ENCODE measurements at places on chromosomes 1 and 21.

DNA sequence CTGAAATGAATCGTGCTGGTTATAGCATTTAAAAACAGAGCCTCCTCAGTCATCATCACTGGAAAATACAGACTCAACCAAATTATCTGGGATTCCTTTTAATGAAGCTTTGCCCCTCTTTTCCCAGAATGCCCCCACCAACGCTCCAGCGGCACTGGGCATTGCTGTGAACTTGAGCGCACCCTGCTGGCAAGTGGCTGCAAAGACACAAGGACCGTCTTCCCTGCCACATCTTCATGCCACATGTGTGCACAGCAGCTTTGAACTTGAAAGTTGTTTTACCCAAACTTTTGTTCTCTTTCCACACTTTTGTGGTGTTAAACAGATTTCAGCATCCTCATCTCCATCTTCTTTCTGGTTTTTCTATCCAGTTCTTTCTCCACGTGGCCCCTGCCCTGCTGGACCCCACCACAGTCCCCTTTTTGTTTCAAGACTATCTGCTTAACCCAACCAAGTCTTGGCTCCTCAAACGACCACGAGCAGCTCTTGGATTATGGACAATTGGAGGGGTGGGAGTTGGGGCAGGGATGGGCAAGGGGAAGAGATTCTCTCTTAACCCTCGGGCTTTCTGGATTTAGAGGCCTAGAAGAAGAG lies 12.8 kb upstream of the LMX1A start:
- peak; percentile 65 for DNase-seq

DNA sequence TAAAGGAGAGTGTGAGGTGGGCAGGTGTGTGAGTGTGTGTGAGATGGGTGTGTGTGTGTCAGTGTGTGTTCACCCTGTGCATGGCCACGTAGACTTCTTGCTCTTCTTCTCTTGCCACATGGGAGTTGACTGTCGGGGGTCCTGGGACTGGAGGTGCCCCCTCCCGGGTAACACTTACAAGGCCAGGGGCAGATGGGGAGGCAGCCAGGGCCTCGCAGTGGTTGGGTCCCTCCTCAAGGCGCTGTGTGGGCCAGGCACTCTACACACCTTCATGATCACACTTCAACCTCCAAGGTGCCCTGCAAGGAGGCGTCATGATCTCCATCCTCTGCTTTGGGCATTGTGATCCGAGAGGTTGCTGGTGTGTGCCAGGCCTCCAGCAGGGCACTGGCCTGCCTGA lies 2.3 kb downstream of the PLA2G2F start:
- DNase-seq = no peak

DNA sequence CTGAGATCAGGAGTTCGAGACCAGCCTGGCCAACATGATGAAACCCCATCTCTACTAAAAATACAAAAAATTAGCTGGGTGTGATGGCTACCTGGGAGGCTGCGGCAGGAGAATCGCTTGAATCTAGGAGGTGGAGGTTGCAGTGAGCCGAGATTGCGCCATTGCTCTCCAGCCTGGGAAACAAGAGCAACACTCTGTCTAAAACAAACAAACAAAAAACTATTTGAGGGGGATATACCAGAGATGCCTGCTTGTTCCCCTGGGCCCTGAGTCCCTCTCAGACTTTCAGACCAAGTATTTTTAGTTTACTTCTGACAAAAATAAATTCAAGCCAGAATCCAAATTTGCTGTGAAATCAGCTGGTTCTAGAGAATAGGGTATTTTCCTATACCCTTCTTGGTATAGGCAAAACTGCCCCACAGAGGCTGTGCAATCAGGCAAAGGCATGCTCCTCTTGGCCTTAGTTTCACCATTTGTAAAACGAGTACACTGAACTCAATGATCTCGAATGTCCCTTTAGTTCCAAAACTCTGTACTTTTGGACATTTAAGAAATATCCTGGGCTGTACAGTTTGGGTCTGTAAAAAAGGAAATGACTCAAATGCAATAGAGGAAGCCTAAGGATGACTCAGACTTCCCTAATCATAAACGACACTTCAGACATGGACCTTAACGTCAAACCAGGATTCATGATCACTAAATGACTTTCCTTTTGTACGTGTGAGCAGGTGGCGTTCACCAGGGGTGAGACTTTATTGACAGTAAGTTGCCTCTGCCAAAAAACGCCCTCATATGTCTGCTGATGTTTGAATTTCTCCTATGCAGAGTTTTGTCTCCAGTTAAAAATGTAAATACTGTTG lies 16.1 kb downstream of the ENSA start:
- no peak for DNase-seq

DNA sequence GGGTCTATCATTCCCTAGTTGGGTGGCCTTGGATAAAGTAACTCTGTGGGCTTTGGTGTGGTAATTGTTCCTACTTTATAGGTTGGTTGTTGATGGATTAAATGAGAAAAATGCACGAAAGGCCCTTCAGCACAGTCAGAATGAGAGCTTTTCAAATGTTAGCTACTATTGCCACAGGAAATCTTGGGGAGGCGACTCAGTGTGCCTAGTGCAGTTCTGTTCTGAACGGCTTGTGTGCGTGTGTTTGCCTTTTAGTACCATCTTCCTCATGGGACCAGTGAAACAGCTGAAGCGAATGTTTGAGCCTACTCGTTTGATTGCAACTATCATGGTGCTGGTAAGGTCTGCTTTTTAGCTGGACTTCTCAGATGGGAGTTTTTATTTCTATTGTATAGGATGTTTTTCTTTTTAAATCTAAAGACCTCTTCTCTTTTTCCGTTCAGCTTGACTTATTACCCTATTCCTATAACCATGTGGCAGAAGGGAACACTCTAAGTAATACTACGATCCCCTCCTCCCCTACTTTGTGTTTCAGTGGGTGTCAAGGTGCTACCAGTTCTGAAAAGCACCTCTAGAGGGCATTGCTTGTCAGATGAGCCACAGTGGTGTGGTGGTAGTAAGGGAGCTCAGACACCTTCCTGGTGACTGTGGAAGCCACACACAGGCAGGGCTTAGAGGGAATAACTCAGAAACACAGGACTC lies 9.2 kb downstream of the SFT2D2 start:
- peak; percentile 49 for DNase-seq

DNA sequence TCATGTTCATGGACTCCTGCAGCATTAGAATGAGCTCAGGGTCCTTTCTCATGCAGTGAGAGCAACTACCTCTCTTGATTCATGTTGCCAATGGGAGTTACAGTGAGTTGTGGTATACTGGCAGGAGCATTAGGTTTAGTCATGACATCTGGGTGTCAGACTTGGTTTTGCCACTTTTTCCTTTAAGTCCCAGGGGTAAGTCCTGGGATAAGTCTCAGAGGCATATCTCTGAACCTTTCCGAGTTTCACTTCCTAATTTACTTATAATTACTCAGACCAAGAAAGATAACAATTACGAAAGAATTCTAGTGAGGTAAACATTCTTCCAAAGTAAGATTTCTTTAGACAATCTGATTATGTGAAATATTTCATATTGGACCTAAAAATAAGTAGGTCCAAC lies 606.0 kb downstream of the SMYD3 start:
- DNase-seq = no peak

DNA sequence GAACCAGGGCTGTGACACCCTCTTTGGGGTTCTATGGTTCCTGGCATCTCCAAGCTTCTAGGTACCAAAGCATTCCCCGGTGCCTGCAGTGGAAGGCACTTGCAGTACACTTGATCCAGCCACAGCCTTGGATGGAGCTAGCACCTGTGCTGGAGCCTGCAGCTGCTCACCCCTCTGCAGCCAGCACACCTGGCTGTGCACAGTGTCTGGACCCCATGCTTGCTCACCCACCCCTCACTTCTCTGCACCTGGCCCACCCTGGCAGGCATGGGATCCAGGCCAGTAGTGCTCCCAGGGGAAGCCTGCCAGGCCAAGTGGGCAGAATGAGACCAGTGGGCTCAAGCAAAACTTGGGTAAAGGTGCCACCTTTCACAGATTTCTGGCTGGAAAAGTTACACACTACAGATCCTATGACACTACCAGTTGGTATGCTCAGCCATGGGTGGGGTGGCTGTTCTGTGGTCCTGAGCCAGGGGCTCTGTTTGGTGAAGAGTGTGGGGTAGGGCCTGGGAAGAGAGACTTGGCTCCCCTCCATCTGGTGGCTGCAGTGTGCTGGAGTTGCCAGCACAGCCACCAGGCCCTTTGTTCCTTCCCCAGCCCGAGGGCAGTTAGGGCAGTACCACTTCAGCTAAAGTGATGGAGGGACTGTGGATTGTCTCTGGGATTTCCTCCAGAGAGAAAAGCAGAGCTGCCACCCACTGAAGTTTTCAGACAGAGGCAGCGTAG lies 157.8 kb upstream of the LRRC7 start:
- DNase-seq = no peak

DNA sequence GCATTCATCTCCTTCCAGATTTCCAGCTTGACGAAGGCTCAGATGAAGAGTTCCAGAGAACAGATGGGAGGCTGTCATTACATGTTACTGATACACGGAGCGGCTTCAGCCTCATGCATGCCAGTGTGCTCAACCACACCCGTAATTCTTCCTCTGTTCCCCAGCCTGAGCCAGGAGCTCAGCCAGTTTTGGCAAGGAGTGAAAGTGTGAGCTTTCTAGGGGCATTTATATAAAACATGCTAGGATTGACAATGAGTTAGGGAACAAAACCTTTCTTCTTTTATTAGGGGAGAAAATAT lies 290.4 kb upstream of the PLXNA2 start:
- no peak for DNase-seq

DNA sequence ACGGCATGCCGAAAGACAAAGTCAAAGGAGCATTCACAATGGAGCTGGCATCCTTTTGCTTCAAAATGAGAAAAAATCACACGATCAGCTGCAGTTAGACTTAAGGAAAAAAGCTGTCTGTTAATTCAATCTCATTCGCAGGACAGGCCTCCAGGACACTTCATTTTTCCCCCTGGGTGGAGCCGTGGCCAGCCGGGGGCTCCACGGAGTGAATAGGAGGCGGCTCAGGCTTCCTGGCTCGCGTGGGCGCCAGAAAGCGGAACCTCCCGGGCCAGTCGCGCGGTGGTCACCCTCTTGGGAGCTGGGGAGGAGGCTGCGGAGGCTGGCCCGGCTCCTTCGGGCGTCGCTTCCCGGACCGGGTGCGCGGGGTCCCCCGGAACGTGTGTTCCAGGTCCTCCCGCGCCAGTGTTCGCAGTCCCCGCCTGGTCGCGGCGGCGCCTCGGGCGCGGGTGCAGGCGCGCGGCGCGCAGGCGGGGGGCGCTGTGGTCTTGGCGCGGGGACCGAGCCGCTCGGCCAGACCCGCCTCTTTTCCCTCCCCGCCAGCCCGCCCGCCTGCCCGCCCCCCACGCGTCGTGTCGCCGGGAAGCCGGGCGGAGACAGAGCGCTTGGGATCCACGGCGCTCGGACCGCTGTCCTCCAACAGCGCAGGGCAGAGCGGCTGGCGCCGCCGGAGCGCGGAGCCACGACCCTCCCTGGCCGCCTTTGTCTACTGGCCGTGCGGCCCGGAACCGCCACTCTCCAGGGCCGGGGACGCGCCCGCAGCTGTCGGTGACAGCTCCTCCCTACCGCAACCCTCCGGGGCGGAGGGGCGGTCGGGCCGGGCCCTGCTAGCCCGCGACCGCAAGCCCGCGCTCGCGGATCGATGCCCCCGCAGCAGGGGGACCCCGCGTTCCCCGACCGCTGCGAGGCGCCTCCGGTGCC lies at the start of gene RHOU:
TSS of gene RHOU (plus strand) at position 599 of the 921 bp plus-strand sequence. CDS start at position 863, 264 bp downstream.
- DNase-seq = peak; percentile 86

DNA sequence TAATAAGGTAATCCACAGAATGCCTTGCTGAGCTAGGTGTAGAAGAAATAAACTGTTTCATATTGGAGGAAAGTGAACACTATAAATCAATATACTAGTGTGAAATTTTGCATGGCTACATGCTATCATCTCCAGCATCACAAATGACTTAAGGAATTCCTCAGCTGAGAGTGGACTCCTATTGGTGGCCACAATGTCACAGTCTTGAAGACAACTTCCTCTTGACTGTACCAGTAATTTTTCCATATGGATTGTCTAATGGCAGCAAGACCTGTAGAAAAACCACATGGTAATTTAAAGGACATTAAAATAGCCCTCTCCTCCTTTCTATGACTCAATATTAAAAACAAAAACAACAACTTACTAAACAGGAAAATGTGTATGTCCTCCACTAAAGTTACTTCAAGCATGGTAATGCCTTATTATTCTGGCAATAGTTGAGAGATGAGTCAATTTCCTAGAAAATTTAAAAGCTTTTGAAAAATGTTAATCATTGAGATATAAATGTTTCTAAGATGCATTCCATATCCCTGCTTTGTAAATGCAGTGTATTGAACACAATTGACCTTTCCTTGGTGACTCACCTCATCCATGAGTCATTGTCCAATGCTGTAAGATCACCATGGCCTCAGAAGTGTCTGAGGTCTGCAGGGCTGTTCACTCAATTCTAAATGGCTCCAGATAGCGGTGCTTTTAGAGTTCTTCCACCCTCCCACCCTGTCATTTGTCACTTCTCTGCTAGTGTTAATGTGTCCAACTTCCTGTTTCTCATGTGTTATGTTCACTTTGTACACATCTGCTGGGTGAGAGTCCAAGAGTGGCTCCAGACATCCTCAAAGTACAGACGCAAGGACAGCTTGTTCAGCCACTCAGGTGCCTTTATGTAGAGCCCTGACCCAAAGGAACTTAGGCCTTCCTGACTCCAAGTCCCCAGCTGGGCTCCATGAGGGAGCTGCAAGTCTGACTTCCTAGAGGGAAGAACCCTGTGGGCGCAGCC lies 32.8 kb upstream of the DNASE2B start:
- no peak for DNase-seq

DNA sequence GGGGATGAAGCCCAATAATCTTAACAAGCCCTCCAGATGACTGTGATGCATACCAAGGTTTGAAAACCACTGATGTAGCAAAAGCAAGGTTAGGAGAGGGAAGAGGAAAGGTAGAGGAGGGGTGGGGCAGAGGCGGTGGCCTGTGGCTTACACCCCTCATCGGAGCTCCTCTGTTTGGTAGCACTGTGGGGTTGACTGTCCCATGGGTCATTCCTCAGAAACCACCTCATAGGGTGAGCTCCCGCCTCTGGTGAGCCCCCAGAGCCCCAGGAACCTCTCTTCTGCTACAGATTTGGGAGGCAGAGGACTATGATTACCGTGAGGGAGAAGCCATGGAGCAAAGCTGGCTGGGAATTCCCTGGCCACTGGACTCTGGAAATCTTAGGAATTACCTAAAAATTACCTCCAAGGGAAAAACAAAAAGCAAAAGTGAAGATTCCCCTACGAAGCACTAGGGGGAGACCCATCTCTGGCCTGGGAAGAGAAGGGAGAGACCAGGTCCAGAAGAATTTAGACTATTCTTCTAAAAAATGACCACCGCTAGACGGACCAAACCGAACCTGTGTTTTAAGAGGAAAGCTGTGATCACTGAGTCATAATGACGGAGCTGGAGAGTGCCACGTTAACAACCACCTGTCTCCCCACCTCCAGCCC lies 1.5 kb upstream of the RASSF5 start:
- no peak for DNase-seq

- DNase-seq = no peak
Measured at GRCh38 chr1:182629080-182629479, 24.9 kb upstream of the RGS16 start.

GRCh38 chr1:55932402-55932801 lies 647.0 kb downstream of the PLPP3 start:
- no peak for DNase-seq
